Body of pancreas (tissue), 4 donors: ENCODE measurements at places on chromosomes 3 and 15. TPM values are rescaled to one million over a fixed set of nuclear protein-coding genes. Genes with fewer than 3 reads are reported as not detected.
A peak's percentile ranks its signal among the peaks of the same experiment; 100 is the strongest.

- H3K36me3 ChIP-seq, result no peaks in the 10 kb centered on the region
- no peak overlapping the region for H3K4me3 ChIP-seq
- DNase-seq, result no peak
These were observed 617.7 kb upstream of the NR2F2 start for GRCh38 chr15:95712785-95713184.

- DNase-seq, result no peak
- H3K27me3 ChIP-seq, result no peaks in the 10 kb centered on the region
- no peak overlapping the region for H3K4me3 ChIP-seq
- no peak overlapping the region for H3K27ac ChIP-seq
- peaks cover 16% of the 10 kb centered on the region for H3K36me3 ChIP-seq
These were observed 6.5 kb downstream of the PSMD2 start for GRCh38 chr3:184305577-184305976.

- peaks cover 46% of the 10 kb centered on the region for H3K4me1 ChIP-seq
- no peak overlapping the region for H3K27ac ChIP-seq
- no peaks in the 10 kb centered on the region for H3K27me3 ChIP-seq
- no peaks in the 10 kb centered on the region for H3K36me3 ChIP-seq
- no peak for DNase-seq
These were observed 14.8 kb downstream of the TSC22D2 start for GRCh38 chr3:150422907-150423306.

DNA sequence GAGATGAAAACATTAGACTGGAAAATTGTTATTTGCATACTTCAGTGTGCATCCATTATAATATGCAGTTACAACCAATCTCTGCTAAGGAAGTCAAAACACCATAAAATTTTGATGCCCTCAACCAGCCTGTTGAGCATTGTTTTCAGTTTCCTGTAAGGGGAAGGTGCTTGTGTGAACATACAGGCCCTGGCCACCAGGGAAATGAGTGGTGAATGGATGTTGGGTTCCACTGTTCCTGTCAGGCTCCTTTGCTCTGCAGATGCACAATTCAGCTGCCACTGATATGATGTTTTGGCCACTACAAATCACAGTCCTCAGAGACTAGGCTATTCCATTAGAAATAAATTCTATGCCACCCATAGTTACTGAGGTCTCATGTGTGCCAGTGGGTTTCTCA, 184.6 kb downstream of the SYNPR start:
- no peak overlapping the region for H3K4me3 ChIP-seq
- H3K27ac ChIP-seq, result no peak overlapping the region
- DNase-seq, result no peak
- H3K27me3 ChIP-seq, result no peaks in the 10 kb centered on the region
- no peaks in the 10 kb centered on the region for H3K36me3 ChIP-seq

DNA sequence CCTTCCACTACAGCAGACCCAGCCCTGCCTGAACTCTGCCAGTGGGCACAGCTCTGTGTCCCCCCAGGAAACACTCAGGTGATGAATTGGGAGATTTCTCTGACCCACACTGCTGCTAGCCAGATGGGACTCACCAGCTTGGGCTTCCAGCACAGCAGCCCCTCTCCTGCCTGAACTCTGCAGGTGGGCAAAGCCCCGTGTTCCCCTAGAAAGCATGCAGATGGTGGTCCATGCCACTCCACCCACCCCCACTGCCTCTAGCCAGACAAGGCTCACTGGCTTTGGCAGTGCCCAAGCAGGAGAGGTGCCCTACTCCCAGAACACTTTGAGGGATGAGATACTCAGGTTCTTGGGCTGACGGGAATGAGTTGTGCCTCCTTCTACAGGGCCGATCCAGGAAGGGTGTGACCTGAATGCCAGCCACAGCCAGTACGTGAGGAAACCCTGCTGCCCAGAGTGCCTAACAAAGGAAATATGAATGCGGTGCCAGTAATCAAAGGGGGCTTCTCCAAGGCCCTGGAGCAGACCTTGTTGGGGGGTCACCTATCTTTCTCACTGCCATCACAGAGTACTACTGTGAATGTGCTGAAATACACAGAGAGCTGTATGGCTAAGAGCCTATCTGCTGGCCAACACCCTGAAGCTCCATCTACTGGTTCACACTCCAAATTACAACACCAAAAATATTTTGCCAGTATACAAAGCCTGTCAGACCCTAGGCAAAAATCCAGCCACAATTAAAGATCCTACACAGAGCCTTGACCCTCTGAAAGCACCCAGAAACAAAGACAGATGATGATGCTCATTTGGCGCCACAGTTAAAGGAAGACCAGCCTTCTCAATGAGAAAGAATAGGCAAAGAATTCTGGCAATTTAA, 61.9 kb downstream of the BTLA start:
- H3K27ac ChIP-seq, result no peak overlapping the region
- no peaks in the 10 kb centered on the region for H3K27me3 ChIP-seq
- H3K4me3 ChIP-seq, result no peak overlapping the region
- no peak for DNase-seq
- H3K4me1 ChIP-seq, result no peaks in the 10 kb centered on the region
- no peaks in the 10 kb centered on the region for H3K36me3 ChIP-seq

DNA sequence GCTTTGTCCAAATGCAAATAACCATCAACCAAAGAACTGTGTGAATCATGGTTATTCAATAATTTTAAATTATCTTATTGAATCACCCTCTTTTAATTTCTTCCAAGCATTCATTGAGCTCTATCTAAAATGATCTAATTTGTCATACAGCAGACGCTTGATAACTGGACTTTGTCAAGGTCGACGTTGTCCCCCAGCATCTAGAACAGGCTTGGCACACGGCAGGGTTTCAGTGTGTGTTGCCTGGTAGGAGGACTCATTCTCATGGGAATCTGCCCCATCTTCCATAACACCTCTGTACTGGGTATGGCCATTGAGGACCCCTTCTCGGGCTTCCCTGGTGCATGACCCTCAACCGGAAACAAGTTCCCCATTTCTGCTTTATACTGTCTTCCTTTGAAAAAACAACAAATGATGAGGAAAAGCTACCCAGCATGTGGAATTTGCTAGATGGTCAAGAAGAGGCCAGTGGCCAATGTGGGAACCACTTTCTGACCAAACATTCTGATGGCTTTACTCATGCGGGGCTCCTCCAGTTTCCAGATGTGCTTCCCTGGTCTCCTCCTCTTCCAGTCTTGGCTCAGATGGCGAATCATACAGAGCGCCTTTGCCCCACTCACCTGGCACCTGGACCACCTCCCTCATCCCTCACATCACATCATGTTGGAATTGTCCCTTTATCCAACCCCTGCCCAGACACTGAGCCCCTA, 41.7 kb upstream of the SEC22A start:
- DNase-seq, result no peak
- H3K27ac ChIP-seq, result peak overlapping the region; percentile 9

ILDR1 gene
- 4.6 TPM for total RNA-seq

SMCO1 gene
- not detected for total RNA-seq

MYO5C gene
- 76.8 TPM for total RNA-seq
